ENCODE measurements at places on chromosomes 12 and 14. TPM values are rescaled to one million over a fixed set of nuclear protein-coding genes. Genes with fewer than 3 reads are reported as not detected.

GRCh38 chr12:83040339-83040738 lies 353.6 kb downstream of the TMTC2 start:
- DNase-seq, result no peak

GRCh38 chr12:117361347-117361751 lies at the start of gene NOS1:
TSS of gene NOS1 (minus strand) at chr12:117361626. CDS start at chr12:117331069, 30,557 bp downstream.
- no peak for DNase-seq

DNA sequence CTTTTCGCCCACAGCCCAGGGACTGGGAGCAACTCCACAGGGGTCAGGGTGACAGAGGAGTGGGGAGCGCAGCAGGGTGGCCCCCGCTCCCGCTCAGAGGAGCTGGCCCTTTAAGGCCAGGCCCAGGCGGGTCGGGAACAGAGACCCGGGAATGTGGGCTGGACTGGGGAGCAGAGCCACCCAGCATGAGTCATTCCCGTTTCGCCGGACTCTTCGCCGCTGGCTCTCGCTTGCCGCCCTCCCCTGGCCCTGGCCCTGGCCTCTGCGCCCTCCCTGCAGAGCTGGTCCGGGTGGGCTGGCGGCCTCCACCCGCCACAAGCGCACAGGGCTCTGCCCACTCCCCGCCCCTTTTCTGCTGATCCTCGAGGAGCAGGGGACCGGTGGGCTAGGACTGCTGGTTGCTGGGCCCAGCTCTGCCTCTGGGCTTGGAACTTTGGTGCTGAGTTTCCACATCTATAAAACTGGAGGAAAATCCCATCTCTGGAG lies 92.8 kb downstream of the NINJ2 start:
- peak; percentile 75 for DNase-seq

- DNase-seq, result peak; percentile 90
Observed at GRCh38 chr14:93042968-93043940, 72.5 kb downstream of the ITPK1 start.

- DNase-seq, result no peak
Observed at GRCh38 chr14:70162358-70162757, 26.4 kb downstream of the SLC8A3 start.

GPR137C gene
- 0.97 TPM for total RNA-seq

LMBR1L gene
- total RNA-seq, result 61.7 TPM
